ENCODE measurements at places on chromosomes 7 and 10.

GRCh38 chr10:18469125-18469524 is 182.3 kb downstream of the NSUN6 start:
- DNase-seq = no peak

GRCh38 chr10:73039635-73040034 is 57.0 kb downstream of the P4HA1 start:
- DNase-seq = no peak

- no peak for DNase-seq
These were observed 30.6 kb upstream of the ZNRF2 start for GRCh38 chr7:30253796-30254165.

DNA sequence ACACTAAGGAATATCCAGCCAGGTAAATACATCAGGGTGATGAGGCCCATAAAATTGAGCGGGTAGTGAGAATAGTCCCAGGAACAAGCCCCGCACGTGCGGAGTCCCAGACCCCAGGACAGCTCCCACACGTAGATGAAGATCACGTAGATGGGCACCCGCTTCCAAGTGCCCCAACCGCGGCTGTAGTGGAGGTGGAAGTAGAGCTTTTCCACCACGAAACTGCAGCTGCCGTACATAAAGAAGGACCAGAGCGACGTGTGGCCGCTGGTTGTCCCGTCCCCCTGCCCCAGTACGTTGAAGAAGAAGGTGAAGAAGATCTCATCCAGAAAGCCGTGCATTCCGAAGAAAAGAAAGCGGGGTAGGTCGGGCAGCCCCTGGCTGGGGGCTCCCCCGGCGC is 948 bp downstream of the TMEM229A start:
- DNase-seq = no peak

- no peak for DNase-seq
These were observed 61.8 kb upstream of the DNAJB6 start for GRCh38 chr7:157274991-157275427.

DNA sequence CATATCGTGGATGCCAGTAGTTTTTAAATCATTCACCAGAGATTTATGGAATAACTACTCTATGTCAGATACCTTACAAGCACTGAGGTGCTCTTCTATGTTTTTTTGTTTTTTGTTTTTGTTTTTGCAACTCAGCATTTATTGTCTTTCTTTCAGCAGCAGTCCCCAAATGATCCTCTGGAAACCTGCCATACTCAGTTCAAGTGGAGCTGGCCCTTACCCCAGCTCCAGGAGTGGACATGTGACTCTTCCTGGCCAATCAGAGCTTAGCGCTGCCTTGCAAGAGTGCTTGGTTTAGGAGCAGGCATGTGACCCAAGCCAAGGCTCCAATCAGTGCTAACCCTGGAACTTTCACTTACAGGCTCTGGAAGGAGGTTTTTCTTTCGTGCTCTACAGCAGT is 356.6 kb upstream of the ZMIZ1 start:
- DNase-seq = peak; percentile 7

DNA sequence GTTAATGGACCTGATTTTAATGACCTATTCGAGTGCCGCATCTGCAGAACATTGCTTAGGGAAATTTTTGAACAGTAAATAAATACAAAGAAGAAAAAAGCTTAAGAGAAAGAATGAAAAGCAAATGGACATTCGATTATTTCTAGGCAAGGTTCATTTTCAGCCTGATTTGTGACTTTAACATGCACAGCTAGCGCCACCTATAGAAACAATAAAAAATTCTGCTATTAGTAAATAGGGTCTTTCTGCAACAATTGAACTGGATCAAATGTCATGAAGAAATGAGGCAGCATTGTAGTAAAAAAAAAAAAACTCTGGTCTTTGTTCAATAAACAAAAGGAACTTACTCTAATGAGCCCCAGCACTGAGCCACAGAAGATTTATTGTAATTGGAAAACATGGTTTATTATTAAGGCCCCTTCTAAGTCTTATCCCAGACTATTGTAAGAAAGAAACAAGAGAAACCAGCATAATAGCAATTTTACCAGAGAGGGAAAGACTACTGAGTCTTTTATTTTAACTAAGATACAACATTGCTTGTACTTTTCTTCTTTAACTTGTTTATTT is 41.4 kb upstream of the GHITM start:
- DNase-seq = no peak

GRCh38 chr10:4033341-4033896 is 248.4 kb upstream of the KLF6 start:
- DNase-seq = no peak
